ENCODE measurements at places on chromosomes 5 and 9.

DNA sequence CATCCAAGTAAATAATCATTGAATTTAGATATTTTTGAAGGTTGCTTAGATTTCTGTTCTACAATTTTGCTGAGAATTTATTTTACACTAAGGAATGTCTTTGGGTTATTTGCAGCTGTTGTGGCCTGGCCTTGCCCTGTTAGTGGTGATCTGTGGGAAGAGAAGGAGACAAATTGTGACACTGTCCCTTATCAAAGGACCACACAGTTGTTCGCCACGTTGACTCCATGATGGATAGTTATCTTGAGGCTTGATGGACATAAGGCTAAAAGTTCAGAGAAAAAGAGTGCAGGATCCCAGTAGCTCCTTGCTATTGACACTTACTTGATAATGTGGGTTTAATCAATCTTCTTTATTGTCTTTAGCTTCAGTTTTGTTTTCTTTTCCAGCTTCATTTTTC, 186.6 kb upstream of the MEF2C start:
- no peak for DNase-seq

- DNase-seq = no peak
Observed at GRCh38 chr5:45799388-45799787, 103.2 kb upstream of the HCN1 start.

- DNase-seq = no peak
Observed at GRCh38 chr5:157214861-157215513, 34.3 kb downstream of the ITK start.

- DNase-seq = no peak
Observed at GRCh38 chr5:37121465-37121864, 127.7 kb downstream of the CPLANE1 start.

DNA sequence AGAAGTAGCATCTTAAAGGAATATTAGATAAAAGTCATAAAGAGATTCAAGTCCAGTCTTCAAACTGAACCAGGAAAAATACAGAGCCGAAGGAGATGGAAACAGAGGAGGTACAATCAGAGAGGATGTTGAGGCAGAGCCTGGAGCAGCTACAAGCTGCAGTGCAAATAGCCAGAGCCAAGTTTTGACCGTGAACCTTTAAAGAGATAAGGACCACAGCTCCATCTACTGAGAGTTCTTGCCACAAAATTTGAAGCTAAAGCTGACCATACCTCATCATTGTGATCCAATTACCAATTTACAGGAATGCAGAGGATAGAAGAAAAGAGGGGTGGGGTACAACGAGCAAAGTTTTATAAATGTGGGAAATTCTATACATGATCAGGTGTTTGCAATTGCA, 10.4 kb upstream of the DEPDC1B start:
- no peak for DNase-seq

DNA sequence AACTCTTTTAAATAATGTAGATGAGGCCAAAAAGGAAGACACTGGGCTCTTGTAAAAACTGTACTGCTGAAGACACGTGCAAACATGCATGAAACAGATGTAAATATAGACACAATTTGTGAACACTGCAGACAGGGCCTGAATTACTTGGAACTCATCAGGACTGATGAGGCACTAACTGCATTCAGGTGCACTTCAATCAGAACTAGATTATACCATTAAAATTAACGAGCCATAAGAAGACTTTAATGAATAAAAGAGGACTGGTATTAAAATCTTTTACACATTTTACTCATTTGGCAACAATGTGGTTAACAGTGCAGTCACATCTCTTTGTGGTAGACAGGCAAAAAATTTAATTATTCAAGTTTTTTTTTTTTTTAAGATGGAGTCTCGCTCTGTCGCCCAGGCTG, 13.4 kb upstream of the ZCCHC9 start:
- DNase-seq = no peak

DNA sequence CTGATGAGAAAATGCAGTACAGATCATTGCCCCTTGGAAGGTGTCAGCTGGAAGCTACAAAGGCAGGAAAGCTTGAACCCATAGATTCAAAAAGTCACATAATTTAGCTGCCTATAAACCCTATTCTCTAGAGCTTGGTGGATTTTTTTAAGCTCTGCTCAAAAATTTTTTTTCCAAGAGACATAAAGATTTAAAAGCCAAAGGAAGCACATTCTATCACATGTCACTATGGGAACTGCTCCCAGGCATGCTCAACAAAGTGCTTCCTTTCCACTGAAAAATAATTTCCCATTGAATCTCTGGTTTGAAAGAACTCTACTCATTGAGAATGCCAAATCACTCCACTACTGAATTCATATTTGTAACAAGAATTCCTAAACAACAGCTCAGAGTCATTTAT, 419.8 kb downstream of the CETN3 start:
- no peak for DNase-seq

- no peak for DNase-seq
Observed at GRCh38 chr9:7788772-7789171, 10.8 kb downstream of the DMAC1 start.

GRCh38 chr9:90012949-90013348, 408.1 kb downstream of the GADD45G start:
- no peak for DNase-seq

DNA sequence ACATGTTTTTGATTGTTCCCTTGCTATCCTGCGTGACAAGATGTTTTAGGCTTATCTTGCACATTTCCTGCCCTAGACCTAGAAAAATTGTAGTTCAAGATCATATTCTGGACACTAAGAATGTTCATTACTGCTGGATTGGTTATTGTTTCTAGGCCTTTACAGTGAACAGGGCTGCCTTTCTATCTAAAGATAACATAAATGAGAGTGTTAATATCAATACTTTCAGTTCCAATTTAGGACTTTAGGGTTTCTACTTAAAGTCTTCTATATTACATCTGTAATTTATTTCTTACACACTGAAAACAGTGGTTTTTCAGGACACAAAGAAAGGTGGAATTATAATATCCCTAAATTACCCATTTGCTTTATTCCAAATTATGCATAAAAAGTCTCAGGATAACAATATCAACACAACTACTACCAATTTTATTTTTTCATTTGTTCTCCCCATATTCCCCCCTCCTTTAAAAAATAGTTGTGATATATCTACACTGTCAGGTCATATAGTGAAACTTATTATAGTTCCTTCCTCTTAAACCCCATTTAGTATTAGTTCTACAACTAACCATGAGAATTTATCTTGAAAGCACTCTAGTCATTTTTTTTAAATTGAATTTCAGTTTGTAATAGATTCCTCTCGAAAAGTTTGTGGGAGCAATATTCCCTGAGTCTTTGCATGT, 293.9 kb upstream of the RIOK2 start:
- DNase-seq = no peak

- DNase-seq = no peak
Observed at GRCh38 chr9:135729480-135729879, 27.5 kb downstream of the KCNT1 start.

- no peak for DNase-seq
Observed at GRCh38 chr5:159458217-159458711, 128.0 kb upstream of the IL12B start.

DNA sequence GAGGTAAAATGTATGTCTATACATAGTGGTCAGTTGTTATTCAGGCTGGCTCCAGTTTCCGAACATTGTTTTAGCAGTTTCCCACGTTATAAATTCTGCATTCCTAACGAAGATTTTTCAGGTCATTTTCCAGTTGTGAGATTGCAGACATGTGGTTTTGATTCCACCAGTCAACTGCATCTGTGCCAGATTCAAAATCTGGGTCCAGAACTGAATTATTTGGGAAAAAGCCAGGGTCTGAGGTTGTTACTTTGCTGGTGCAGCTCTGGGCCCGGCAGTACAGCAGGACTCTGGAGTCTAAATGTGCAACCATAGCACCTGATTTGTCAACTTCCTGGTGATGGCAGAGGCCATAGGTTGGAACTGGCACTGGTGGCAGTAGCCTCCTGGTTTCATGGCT, 105.7 kb upstream of the MEGF10 start:
- no peak for DNase-seq

- DNase-seq = no peak
Observed at GRCh38 chr5:91118796-91119195, 264.3 kb downstream of the ARRDC3 start.

- DNase-seq = no peak
Observed at GRCh38 chr5:163252950-163253349, 184.4 kb upstream of the CCNG1 start.

- DNase-seq = no peak
Observed at GRCh38 chr5:177310757-177311391, 824 bp downstream of the MXD3 start.

GRCh38 chr5:101531026-101531425, 627.9 kb upstream of the ST8SIA4 start:
- DNase-seq = no peak

GRCh38 chr5:115480900-115481299, 63.7 kb downstream of the FEM1C start:
- no peak for DNase-seq

DNA sequence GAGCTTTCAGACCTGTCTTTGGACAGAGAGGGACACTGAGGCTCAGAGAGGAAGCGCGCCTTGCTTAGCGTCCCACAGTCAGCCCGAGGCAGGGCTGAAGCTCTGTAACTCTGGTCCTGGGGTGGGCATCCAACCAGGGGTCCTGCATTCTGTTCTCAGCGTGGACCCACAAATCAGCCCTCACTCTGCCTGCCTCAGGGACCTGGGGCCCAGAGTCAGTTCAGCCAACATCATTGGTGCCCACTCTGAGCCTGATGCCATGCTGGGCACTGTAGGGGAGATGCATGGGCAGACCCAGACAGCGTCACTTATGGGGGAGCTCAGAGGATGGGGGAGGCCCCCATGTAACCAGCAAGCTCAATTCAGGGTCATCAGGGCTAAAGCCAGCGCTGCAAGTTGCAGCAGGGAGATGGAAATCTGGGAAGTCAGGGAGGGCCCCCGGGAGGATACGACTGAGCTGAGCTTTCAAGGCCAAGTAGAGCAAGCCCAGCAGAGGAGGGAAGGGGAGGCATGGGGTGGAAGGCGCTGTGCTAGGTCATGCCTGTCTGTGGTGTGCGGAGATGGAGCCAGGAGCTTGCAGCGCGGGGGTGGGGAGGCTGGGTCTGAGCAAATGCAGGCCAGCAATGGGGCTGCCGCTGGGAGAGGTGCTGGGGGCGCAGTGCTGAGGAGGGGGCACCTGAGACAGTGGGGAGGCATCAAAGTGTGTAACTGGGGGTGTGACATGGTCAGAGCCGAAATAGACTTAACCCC, 21.1 kb downstream of the CORO2A start:
- DNase-seq = no peak

DNA sequence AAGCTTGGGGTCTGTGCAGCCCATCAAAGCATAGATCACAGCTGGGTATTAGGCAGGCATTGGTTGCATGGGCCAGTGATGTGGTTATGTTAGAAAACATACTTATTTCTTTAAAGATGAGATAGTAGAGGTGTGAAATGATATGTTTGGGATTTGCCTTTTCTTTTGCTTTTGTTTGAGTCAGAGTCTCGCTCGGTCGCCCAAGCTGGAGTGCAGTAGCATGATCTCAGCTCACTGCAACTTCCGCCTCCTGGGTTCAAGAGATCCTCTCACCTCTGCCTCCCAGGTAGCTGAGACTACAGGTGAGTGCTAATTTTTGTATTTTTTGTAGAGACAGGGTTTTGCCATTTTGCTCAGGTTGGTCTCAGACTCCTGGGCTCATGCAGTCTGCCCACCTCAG, 84.8 kb downstream of the PDE6A start:
- DNase-seq = no peak

DNA sequence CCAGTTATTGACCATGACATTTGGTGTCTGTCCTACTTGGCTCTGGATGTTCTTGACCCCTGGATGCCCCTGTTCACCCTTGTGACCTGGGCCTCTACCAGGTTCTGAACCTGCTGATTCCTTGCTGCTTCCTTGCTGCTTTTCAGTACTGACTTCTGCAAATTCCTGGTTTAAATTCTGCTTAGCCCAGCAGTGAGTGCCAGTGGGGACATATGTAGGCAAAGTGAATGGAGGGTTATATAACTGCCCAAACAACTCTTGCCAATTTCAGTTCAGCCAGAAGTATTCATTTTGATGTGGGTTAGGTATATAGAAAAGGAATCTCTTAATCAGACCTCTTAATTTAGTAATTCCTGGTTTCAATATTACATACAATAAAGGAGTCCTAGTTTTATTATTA, 220.6 kb downstream of the TAF11L14 start:
- DNase-seq = no peak

- no peak for DNase-seq
Observed at GRCh38 chr9:129163753-129164152, 14.3 kb downstream of the IER5L start.

- no peak for DNase-seq
Observed at GRCh38 chr5:124941051-124942049, 194.9 kb upstream of the ZNF608 start.

DNA sequence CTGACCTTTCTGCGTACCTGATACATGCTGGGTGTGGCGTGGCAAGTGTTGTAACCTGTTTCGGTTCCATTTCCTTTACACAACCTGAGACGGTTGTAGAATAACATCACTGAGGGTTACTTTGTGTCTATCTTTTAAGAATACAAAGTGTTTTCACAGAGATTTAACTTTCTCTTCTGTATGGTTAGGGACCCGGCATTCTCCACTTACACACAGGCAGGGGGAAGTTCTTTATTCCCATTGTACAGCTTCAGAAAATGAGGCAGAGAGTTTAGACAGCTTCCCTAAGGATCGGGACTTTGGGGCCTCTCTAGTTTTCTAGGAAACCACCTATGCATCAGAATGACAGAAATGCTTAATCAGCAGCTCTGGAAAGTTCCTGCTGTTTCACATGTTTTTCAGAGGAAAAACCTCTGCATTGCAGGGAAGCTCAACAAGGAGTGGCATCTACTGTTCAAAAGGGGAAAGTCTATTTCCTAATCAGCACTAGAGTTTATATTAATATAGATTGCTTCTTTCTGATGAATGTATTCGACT, 41.3 kb downstream of the CAST start:
- no peak for DNase-seq

GRCh38 chr5:136070486-136071285, 41.9 kb downstream of the TGFBI start:
- DNase-seq = no peak

- DNase-seq = no peak
Observed at GRCh38 chr9:24333629-24334028, 212.1 kb downstream of the IZUMO3 start.

DNA sequence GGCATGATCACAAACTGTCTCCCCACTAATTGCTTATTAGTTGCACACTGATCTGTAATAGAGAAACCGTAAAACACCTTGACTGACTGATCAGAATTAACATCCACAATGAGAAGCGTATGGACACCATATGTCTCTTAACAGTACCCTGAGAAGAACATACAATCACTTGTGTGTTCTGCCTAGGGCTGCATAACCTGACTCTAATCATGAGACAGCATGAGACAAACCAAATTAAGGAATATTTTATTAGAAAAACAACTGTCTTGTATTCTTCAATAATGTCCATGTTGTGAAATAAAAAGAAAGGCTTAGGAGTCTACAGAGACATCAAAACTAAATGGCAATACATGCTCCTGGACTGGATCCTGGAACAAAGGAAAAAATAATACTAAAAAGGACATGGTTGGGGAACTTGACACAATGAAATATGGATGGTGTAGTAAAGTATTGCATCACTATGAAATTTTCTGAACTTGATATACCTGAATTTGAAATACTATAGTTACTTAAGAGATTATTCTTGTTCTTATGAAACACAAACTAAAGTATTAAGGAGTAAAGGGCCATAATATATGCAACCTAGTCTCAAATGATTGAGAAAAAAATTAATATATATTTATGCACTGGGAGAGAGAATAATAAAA, 162.1 kb downstream of the CWC27 start:
- no peak for DNase-seq
